ENCODE measurements at places on chromosomes 11 and 22.

GRCh38 chr11:70298243-70298915 is 27.9 kb downstream of the PPFIA1 start:
- peak; percentile 33 for DNase-seq

DNA sequence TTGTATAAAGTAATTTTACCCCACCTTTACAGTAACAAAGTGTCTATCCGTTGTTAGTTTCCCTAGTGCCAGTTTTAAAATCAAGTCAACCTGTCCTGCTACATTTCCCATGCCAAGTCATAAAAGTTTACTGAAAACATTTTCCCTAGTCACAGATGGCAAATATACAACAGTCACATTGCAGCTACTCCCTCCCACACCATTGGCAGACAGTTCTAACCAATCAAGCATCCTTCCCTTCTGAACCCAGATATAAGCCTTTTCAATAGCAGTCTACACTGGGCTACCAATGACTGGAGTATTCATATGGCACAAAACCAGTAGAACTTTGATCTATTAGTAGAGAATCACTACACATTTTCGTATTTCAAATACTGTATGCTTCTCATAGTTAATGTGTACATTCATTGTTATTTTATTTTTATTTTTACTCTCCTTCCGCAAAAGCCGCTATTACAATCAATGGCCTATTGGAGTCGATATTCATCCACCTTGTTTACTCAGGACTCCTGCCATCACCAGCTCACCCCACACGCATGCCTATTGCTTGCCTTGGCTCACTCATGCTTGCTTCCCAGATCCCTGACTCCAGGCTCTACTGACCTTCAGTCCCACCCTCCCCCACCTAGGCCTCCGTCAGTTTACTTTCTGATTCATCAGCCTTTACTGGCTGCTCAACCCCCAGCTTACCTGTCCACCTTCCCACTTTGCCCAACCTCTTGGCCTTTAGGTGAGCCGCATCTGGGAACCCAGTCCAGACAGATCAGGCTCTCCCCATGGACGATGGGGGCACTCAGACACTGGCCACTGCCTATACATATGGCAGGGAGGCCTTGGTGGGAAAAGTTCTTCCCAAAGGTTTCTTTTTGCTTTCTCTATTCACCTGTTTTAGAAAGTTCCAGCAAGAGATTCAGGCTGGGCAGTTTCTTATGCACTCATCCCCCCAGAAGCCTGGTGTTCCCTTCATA is 408.4 kb downstream of the SOX6 start:
- no peak for DNase-seq

- no peak for DNase-seq
Observed at GRCh38 chr11:104637662-104638170, 260.5 kb downstream of the CASP12 start.

GRCh38 chr11:19524171-19524671 is 188.4 kb upstream of the NAV2 start:
- DNase-seq: peak; percentile 21

- DNase-seq: no peak
Observed at GRCh38 chr22:35226958-35227647, 30.2 kb upstream of the HMGXB4 start.

- peak; percentile 91 for DNase-seq
Observed at GRCh38 chr11:122883646-122883979, 1.1 kb downstream of the JHY start.

DNA sequence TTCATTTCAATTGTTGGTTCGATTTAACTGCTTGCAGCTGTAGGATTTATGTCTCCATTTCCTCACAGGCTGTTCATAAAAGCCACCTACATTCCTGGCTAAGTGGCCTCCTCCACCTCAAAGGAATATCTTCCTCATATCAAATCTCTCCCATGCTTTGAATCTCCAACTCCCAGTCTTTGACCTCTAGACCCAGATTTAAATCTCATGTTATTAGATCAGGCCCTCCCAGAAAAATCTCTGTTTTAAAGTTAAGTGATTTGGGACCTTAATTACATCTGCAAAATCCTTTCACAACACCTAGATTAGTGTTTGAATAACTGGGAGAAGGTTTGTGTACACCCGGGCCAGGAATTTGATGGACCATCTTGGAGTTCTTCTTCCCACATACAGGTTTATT is 33.9 kb upstream of the POLA2 start:
- no peak for DNase-seq

GRCh38 chr11:120296554-120296953 is 28.5 kb upstream of the TLCD5 start:
- DNase-seq: no peak

All from fibroblast of skin of right biceps (primary cell).